ENCODE measurements at places on chromosomes 6 and 20.
A peak's percentile ranks its signal among the peaks of the same experiment; 100 is the strongest.

GRCh38 chr20:56875052-56875659 lies 246.1 kb downstream of the TFAP2C start:
- no peak overlapping the region for H3K4me3 ChIP-seq
- H3K4me1 ChIP-seq: no peaks in the 10 kb centered on the region
- H3K27ac ChIP-seq: no peak overlapping the region
- H3K27me3 ChIP-seq: peaks cover 20% of the 10 kb centered on the region
- H3K36me3 ChIP-seq: no peaks in the 10 kb centered on the region

- H3K27me3 ChIP-seq: no peaks in the 10 kb centered on the region
- H3K36me3 ChIP-seq: no peaks in the 10 kb centered on the region
- no peak for ATAC-seq
- H3K27ac ChIP-seq: no peak overlapping the region
- peaks cover under 1% of the 10 kb centered on the region for H3K4me1 ChIP-seq
These were observed 7.0 kb downstream of the HIVEP2 start for GRCh38 chr6:142937986-142938385.

DNA sequence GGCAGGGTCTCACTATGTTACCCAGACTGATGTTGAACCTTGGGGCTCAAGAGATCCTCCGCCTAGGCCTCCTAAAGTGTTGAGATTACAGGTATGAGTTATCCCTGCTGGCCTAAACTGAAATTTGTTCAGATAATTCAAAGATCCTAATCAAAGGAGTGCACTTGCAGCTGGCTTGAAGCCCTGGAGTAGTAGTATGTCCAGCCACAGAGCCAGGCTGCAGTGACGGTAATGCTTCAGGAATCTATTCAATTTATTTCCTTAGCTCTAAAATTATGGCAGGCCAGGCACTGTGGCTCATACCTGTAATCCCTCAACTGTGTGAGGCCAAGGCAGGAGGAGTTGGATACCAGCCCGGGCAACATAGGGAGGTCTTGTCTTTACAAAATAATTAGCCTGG lies 1.4 kb upstream of the DDX43 start:
- ATAC-seq: no peak
- H3K4me3 ChIP-seq: no peak overlapping the region
- no peaks in the 10 kb centered on the region for H3K4me1 ChIP-seq
- H3K36me3 ChIP-seq: no peaks in the 10 kb centered on the region

DNA sequence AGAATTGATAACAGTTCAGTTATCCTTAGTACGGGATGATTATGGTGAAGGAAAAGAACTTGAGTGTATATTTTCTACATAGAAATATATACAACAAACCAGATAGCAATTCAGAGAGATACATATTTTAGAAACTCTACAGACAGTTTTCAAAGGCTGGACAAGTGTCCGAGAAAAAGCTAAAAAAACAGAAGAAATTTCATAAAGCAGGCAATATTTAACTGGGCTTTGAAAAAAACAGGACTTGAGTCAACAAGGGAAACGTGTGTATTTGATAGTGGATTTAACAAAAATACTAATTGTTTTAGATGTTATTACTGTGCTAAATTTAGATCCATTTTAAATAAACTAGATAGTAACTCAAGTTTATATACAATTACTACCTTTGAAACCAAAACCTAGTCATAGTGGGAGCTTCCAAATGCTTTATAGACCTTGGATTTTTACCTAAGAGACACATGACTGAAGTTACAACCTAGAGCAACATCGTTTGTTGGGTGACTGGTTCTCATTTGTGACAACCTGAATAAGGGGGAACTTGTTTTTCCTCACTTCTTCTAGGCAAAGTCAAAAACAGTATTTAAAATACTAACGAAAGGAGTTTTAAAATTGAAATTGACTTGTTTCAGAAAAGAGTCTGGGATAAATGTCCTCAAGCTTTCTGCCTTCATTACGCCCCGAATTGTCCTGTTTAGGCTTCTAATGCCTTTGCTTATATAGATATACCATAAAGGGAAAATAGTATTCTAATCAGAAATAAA lies 116.7 kb upstream of the PRSS16 start:
- H3K4me1 ChIP-seq: no peaks in the 10 kb centered on the region
- peak overlapping the region; percentile 68 for H3K4me3 ChIP-seq
- no peaks in the 10 kb centered on the region for H3K27me3 ChIP-seq
- H3K27ac ChIP-seq: peak overlapping the region; percentile 94

- H3K27ac ChIP-seq: peak overlapping the region; percentile 90
- ATAC-seq: no peak
- H3K27me3 ChIP-seq: no peaks in the 10 kb centered on the region
- H3K4me3 ChIP-seq: peak overlapping the region; percentile 92
- no peaks in the 10 kb centered on the region for H3K36me3 ChIP-seq
These were observed 568 bp downstream of the PREP start for GRCh38 chr6:105402090-105402938.

GRCh38 chr6:136362421-136363356 lies 73.0 kb upstream of the BCLAF1 start:
- no peak for ATAC-seq
- H3K36me3 ChIP-seq: peaks cover 12% of the 10 kb centered on the region
- no peak overlapping the region for H3K4me3 ChIP-seq
- no peak overlapping the region for H3K27ac ChIP-seq

- no peak overlapping the region for H3K4me3 ChIP-seq
- H3K36me3 ChIP-seq: peaks cover 79% of the 10 kb centered on the region
- H3K27ac ChIP-seq: no peak overlapping the region
- H3K27me3 ChIP-seq: no peaks in the 10 kb centered on the region
- H3K4me1 ChIP-seq: no peaks in the 10 kb centered on the region
These were observed 78.2 kb downstream of the LAMA4 start for GRCh38 chr6:112176175-112176574.

DNA sequence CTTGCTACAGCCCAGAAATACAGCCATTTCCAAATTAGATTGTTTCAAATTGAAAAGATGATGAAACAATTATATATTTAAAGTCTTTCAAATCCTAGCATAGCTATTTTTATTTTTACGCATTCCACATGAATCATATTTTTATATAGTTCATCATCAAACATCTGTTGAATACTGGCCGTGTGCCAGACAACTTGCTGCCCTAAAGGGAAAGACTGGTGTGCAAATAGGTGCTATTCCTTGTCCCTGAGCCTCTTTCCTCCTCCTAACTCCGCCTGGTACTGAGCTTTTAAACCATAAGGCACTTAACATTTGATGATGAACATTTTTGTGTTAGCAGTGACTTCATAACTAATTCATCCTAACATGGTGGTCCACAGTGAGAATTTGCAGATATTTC lies 18.7 kb upstream of the PLCG1 start:
- peaks cover 100% of the 10 kb centered on the region for H3K36me3 ChIP-seq
- H3K4me1 ChIP-seq: no peaks in the 10 kb centered on the region
- H3K4me3 ChIP-seq: no peak overlapping the region
- no peaks in the 10 kb centered on the region for H3K27me3 ChIP-seq
- H3K27ac ChIP-seq: no peak overlapping the region

DNA sequence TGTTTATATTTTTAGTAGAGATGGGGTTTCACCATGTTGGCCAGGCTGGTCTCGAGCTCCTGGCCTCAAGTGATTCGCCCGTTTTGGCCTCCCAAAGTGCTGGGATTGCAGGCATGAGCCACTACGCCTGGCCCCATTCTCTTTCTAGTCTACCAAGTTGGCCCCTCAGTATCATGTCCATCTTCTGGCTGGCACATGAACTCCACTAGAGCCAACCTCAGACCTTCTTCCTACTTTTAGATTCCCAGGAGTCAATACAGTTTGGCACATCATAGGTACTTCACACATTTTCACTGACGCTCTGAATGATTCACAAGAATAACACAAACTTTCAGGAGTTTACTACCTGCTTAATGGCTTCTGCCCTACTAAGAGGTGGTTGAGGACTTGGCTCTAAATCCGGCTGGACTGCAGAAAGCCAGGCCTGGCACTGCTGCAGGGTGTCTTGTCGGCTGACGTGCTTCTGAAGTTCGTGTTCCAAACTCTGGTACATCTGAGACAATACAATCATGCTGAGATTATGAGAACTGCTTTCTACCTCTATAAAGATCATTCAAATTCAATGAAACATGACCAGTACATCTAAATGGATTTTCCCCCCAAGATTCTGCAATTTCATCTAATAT lies 293.3 kb downstream of the SYNE1 start:
- no peaks in the 10 kb centered on the region for H3K4me1 ChIP-seq
- H3K4me3 ChIP-seq: no peak overlapping the region
- H3K27me3 ChIP-seq: no peaks in the 10 kb centered on the region

- no peaks in the 10 kb centered on the region for H3K4me1 ChIP-seq
- no peak for ATAC-seq
- no peak overlapping the region for H3K4me3 ChIP-seq
- H3K27me3 ChIP-seq: no peaks in the 10 kb centered on the region
- H3K36me3 ChIP-seq: no peaks in the 10 kb centered on the region
These were observed 173.0 kb upstream of the JAG1 start for GRCh38 chr20:10846766-10847165.

DNA sequence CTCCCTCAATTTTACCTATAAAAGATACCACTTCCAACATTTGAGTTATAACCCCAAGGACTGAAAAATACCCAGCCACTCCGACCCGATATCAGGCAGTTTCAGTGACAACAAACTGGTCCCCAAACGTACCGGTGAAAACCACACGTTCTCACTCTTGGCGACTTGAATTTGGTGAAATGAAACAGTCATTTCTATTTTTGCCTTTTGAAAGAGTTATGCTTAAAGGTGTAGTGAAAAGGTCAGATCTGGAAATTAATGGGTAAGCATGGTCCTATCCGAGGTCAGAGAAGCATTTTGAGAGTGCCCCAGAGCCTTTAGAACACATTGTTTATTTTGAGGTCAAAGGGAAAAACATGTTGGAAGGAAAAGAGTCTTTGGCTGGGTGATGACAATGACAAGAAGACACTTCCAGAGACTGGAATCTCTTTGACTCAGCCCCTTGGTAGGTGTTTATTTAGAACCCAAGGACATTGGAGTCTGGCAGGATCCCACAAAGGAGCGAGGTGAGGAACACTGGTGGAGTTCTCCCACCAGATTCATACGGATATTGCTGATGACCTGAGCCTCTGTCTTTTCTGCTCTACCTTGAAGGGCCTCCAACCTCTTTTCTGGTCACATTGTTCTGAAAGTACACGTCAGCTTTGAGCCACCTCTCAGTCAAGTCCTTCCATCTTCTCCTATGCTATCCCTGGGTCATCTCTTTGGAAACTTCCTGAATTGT lies 235.0 kb downstream of the GMPR start:
- H3K27ac ChIP-seq: no peak overlapping the region
- no peak overlapping the region for H3K4me3 ChIP-seq
- H3K36me3 ChIP-seq: peaks cover 3% of the 10 kb centered on the region
- no peak for ATAC-seq
- H3K27me3 ChIP-seq: no peaks in the 10 kb centered on the region
- no peaks in the 10 kb centered on the region for H3K4me1 ChIP-seq

DNA sequence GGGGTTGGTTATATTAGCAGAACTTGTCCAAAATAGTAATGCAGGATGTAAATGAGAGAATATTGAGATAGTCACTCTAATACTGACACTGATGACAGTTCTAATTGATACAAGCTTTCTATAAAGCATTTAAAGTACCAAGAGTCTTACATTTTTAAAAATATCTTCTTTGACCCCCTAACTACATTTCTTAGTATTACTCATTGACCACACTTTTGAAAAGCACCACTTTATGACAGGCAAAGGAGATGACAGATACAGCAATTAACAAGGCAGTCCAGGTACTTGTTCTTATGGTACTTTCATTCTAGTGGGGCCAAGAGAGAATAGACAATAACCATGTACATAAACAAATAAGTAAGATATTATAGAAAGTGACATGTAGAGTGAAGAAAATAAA lies 139.4 kb upstream of the EYA4 start:
- no peak overlapping the region for H3K27ac ChIP-seq
- H3K36me3 ChIP-seq: no peaks in the 10 kb centered on the region
- H3K27me3 ChIP-seq: no peaks in the 10 kb centered on the region
- ATAC-seq: no peak
- no peaks in the 10 kb centered on the region for H3K4me1 ChIP-seq
- no peak overlapping the region for H3K4me3 ChIP-seq

- H3K27me3 ChIP-seq: no peaks in the 10 kb centered on the region
- H3K27ac ChIP-seq: no peak overlapping the region
- no peak overlapping the region for H3K4me3 ChIP-seq
- ATAC-seq: no peak
These were observed 276.0 kb downstream of the GJA1 start for GRCh38 chr6:121711472-121711871.

- H3K27me3 ChIP-seq: no peaks in the 10 kb centered on the region
- H3K36me3 ChIP-seq: no peaks in the 10 kb centered on the region
- H3K4me3 ChIP-seq: no peak overlapping the region
These were observed 29.0 kb upstream of the ELOVL5 start for GRCh38 chr6:53377793-53378192.

DNA sequence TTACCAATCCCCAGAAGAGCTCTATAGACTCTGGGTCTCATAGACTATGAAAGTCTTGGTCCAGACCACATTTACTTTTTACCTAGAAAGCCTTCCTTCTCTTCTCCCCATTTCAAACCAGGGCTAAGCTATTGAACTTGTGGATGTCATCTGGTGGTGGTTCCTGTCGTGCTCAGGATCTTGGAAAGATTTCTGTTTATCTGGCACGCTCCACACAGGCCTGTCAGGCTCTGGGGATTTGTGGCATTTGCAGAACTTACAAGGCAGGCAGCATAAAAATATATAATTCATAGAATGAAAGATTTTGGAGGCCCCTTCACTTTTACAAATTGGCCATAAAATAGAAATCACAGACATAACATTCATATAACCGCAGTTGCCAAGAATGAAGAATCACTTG lies 188.1 kb downstream of the UST start:
- H3K27ac ChIP-seq: no peak overlapping the region
- ATAC-seq: no peak
- H3K27me3 ChIP-seq: no peaks in the 10 kb centered on the region
- peaks cover 21% of the 10 kb centered on the region for H3K4me1 ChIP-seq
